NCI-H2171 (cell line): ENCODE measurements at places on chromosomes 3 and 15.

GRCh38 chr3:99641982-99642381, 3.6 kb downstream of the COL8A1 start:
- DNase-seq: no peak

- no peak for DNase-seq
Measured at GRCh38 chr3:29591579-29591978, 310.7 kb downstream of the RBMS3 start.

GRCh38 chr3:70800951-70801350, 488.5 kb upstream of the MDFIC2 start:
- DNase-seq: no peak

DNA sequence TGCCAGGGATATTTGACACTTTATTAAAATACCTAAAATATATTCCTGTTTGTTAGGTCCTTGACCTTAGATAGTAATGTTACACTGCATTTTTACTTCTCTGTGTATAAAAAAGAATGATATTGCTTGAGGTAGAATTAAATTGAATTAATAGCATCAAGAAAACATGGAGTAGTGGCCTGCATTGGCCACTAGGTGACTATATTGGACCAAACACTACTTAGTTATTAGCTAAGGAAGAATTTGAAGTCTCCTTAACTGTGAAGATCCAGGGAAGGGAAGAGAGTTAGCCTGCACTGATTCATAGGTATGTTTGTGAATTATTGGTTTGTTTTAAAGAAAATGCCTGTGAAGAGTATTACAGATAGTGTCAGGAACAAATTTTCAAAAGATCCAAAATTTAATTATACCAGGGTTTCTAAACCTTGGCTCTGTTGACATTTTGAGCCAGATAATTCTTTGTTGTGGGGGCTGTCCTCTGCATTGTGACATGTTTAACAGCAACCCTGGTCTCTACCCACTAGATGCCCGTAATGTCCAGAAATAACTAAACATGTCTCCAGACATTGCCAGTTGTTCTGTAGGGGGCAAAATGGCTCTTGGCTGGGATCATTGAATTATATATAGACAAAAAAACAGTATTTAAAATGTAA, 103.6 kb upstream of the THSD4 start:
- DNase-seq: peak; percentile 5

- DNase-seq: no peak
Measured at GRCh38 chr15:77015646-77016320, 20.9 kb downstream of the PSTPIP1 start.

DNA sequence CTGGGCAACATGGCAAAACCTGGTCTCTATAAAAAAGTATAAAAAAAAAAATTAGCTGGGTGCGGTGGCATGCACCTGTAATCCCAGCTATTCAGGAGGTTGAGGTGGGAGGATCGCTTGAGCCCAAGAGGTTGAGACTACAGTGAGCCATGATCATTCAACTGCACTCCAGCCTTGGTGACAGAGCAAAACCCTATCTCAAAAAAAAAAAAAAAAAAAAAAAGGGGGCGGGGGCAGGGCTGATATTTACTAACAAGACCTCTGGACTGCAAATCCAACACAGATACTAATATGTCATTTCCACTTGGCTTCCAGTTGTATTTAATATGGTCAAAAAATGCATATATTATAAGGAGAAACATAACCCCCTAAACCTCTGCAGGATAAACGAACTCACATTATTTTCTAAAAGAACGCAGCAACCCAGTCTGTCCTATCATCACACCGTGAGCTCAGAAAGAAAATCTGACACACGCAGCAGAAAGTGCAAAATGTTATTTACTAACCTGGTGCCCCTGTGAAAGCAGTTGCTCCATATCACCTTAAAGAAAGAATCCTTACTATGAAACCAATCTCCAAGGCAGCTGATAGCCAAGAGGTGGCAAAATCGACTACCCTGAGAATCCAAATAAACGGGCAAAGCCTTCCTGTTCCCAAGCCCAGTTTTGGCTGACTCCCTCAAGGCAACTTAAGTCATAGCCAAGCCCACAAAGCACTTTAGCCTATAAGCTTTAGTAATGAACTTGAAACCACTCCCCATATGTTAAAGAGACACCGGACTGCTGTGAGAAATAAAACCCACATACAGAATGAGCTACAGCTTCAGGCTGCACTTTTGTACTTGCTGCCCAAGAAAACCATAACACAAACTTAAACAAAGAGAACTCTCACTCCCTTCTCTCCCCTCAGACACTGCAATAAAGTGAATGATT, 39.3 kb downstream of the PLD1 start:
- DNase-seq: no peak

DNA sequence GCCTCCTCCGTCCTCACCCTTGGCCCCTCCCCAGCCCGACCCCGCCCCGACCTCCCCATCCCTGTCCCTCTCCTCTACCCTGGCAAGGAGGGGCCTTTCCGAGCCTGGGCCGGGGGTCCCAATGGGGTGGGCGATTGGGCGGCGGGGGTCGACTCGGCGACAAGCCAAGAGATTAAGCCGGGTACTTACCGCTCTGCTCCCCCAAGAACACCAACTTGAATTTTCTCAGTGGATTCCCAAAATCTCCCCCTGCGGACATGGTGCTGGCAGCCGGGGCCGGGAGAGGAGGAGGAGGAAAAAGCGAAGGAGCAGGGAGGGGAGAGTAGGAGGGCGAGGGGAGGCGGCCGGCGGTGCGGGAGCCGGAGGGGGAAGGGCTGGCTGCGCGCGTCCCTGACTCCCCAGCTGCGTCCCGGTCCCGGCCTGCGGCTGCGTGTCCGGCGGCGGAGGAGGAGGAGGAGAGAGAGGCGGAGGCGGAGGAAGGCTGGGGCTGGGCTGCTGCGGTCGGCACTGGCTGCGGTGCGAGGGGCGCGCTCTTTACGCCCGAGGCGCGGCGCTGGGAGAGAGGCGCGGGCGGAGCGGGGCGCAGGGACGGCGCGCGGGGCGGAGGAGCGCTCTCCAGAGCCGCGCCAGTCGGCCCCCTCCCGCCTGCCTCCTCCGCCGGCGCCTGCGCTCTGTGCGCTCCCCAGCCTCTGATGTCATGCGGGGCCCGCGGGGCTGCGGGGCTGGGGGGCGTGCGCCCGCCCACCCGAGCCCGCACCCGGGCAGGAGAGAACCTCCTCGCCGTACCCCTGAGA, at the start of gene RAB6B:
TSS of gene RAB6B (minus strand) at position 675 of the 794 bp plus-strand sequence. CDS start at position 259, 416 bp downstream.
- peak; percentile 70 for DNase-seq

DNA sequence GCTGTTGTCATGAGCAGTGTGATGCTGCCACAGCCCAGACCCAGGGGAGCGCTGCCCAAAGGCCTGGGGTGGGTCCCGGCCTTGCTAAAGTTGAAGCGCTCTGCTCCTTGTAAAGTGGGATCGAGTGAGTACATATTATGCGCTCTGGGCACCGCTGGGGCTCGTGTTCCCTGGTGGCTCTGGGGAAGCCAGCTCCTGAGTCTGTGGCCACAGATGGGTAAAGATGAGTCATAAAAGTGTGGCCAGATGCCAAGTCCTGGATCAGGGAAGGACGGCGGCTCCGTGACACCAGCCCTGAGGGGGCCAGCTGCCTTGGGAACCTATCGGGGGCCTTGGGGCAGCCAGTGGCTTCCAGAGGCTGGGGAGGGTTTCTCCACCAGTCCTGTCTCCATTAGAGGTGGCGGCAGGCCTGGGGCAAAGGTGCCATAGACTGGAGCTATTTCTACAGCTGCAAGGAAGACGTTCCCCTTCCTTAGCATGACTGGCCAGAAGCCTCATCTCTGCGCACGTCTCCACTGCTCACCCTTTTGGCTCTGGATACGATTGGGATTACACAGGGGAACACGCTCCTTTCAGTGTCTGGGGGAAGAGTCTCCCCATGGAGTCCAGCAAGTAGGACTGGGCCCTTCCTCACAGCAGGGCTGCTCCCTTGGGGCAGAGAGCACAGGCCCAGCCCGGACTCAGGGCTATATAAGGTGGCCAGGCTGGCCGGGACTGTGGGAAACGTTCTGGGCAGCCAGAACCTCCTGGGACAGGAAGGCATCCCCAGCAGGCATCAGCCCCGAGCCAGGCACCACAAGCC, 1.2 kb upstream of the ITIH4 start:
- DNase-seq: no peak

DNA sequence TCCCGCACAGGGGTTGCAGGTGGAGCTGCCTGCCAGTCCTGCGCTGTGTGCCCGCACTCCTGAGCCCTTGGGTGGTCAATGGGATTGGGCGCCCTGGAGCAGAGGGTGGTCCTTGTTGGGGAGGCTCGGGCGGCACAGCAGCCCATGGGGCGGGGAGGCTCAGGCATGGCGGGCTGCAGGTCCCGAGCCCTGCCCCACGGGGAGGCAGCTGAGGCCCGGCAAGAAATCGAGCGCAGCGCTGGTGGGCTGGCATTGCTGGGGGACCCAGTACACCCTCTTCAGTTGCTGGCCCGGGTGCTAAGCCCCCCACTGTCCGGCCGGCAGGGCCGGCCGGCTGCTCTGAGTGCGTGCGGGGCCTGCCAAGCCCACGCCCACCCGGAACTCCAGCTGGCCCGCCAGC, 27.9 kb downstream of the NCK1 start:
- DNase-seq: no peak

DNA sequence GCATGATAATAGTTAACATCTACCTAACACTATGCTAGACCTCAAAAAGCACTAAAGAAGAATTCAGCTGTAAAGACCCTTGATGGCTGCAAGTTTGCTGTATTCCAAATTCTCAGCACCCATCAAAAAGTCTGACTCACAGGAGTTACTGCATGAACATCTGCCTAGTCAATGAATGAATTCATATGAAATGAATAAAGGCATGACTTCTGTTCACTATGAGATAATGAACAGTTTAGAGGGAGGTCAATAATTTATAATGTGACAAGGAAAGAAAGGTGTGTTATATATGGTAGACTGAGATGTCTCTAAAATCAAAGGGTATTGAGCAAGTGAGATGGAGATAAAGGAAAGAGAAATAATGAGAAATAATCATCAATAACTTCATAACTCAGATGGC, 508.2 kb upstream of the TGFBR2 start:
- no peak for DNase-seq

- DNase-seq: no peak
Measured at GRCh38 chr3:179449636-179450035, 1.6 kb downstream of the GNB4 start.

DNA sequence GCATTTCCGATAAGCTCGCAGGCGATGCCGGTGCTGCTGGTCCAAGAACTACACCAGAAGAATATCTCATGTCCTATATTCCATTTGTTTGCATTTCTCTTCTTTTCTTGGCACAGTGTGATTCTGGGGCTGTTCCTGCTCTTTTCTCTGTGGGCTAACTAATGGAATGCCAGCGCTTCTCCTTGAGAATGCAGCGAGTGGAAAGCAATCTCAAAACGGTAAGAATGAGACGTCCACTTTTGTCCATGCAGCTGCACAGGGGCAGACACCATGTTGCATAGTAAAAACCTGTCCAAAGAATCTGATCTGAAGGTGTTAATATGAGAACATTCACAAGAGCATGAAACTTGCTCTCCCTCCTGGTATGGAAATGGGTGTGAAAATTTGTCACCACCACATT, 6.6 kb upstream of the CHRNA3 start:
- no peak for DNase-seq

DNA sequence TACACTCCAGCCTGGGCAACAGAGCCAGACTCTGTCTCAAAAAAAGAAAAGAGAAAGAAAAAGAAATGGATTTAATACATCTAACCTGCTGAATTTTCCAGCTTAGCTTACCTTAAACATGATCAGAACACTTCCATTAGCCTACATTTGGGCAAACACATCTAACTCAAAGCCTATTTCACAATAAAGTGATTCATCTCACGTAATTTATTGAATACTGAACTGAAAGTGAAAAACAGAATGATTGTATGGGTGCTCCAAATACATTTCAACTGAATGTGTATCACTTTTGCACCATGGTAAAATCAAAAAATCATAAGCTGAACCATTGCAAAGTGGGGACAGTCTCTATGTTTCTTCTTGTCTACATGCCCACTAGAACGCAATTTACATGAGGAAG, 9.0 kb downstream of the PIK3R4 start:
- DNase-seq: no peak

- DNase-seq: no peak
Measured at GRCh38 chr3:42148982-42149432, 57.9 kb downstream of the TRAK1 start.

DNA sequence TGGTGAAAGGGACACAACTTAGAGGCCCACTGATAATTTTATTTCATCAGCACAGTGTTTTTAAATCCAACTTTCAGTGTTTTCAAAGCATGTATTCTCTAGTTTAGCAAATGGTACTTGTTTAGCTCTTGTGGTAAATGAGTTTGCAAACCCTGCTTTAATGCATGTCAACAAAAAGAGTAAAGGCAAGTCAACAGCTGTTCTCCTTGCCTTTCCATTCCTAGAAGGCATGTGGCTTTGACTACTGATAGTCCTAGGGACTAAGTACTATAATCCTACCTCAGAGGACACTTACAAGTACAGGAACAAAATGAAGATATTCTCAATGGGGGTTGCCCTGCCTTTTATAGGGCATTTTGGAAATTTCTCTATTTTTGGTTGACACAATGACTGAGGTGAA, 13.1 kb downstream of the NPTN start:
- no peak for DNase-seq

- no peak for DNase-seq
Measured at GRCh38 chr3:41681479-41681878, 280.4 kb downstream of the ULK4 start.

DNA sequence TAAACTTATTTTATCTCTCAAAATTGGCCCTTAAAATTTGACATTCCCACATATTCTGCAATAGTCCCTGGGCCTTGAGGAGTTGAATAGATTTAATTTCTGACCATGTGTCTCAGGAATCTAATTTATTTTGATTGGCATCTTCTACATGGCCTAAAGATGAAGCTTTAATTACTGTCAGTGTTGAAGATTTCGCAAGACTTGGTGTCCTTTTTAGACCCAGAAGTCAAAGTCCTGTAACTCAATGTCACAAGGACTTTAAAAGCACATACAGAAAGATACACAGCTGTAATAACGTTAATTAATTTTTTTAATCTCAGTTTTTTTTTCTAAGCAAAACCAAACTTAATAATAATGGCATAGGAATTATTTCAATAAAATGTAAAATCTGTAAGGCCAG, 163.9 kb downstream of the SUCNR1 start:
- DNase-seq: no peak

DNA sequence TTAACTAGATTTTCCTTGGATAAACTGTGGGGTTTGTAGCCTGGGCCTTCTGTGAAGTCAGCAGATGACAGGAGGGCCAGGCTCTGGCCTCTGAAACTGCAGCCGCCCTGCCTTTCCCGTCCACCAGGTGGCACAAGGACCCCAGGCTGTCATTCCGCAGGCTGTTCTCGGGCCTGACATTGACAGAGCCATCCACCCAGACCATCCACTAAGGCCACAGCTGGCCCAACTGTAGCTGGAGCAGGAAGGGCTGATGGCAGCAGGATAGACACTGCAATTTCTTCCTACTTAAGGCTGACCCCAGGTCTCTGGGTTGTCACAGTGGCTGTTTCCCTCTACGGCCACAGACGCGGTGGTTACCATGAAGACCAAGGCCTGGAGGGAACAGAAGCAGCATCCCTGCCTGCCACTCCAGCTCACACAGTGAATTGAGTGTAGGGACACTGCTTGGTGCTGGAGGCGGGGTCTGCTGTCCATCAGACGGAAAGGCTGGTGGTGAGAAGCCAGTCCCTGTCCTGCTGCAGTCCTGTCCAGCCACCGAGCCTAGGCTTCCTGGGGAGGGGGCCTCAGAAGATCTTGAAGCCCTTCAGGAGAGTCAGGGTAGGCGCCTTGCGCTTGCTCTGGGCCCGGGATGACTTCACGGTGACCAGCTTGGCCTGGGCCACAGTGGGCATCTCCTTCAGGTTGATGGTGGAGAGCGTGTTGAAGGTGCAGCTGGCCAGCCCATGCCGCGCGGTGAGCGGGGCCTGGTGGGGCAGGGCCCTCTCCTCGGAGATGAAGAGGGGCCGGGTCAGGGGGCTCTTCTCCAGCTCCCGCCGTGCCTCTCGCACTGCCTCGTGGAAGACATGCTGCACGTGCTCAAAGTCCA, 9.4 kb downstream of the SLC51B start:
- peak; percentile 21 for DNase-seq
